ENCODE measurements at places on chromosomes 5 and 9.

DNA sequence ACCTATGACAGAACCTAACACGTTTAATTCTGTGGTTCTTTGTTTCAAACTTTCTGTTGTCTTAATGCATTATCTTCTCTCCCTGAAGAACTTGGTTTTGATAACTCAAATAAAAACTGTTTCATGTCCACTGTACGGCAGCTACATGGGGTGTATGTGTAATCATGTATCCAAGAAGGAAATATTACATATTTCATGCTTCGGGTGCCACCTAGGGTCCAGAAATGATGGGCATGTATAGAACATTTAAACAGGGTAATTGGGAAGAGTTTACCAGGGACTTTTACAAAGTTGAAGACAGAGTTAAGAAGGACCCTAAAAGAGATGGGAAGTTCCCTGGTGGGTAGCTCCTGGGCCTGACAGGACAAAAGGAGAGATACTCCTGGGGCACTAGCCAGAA is 291.3 kb downstream of the FBXL7 start:
- no peak for DNase-seq

DNA sequence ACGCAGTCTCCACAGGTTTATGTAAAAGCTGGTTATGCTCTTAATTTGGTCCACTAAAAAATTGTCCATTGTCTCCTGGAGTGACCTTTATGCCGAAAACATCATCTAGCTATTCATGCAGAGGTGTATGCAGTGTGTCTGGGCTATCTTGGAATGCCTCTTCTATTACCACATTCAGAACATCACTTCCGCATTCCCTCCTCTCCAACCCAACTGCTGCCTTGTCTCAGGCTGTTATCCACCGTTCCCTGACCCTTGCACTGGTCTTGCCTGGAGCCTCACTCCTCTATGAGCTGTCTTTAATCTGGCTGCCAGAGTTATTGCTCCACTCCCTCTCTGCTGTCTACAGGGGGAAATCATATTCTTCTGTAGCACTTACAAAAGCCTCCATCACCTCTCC is 214.1 kb upstream of the ANKRD55 start:
- DNase-seq, result no peak

DNA sequence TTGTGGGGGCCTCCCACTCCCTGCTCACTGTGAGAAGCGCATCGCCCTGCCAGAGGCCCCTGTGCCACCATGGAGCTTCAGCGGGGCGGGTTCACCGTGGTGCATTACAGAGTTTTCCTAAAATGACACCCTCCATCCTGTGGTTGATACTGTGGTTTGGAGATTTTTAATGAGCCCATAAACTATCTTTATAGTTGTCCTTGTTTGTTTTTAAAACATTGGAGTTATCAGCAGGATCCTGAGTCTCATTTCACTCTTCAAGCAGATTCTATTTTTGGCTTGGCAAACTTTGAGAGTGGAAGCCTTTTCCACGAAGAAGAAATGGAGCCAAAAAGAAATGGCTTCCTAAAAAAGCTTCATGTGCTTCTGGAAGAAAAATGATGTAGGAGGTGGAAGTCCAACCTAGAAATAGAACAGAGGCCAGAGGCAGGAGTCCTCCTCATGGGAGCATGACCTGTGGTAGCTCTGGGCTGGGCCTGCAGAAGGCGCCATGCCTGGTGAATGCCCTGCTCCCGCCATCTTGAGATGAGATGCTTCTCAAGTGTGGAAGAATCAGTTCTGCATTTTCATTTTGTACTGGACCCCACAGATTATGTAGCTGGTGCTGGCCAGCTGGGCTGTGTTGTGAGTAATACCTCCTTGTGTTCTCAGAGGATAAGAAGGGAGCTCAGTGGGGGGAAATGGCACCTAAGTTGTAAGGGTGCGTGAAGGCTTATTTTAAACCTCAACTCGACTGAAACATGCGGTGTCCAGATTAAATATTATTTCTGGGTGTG is 79.0 kb upstream of the RAI14 start:
- DNase-seq, result peak; percentile 38

DNA sequence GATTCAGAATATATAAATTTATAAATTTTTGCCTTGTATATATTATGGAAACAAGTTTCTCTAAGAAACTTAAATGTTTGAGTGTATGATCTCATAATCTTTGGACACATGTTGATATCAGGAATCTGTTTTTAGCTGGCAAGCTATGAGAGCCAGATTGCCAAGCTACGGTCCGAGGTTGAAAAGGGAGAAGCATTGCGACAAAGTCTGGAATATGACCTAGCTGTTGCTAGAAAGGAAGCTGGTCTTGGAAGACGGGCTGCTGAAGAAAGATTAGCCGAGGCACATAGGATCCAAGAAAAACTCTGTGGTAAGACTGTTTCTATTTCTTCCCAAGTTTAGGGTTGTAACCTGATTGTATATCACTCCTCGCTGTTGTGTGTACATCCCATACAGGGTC is 25.9 kb downstream of the CCDC171 start:
- no peak for DNase-seq

GRCh38 chr5:96973532-96974401 is 37.9 kb downstream of the LNPEP start:
- no peak for DNase-seq

GRCh38 chr5:27125856-27126255 is 87.5 kb upstream of the CDH9 start:
- DNase-seq, result peak; percentile 9

DNA sequence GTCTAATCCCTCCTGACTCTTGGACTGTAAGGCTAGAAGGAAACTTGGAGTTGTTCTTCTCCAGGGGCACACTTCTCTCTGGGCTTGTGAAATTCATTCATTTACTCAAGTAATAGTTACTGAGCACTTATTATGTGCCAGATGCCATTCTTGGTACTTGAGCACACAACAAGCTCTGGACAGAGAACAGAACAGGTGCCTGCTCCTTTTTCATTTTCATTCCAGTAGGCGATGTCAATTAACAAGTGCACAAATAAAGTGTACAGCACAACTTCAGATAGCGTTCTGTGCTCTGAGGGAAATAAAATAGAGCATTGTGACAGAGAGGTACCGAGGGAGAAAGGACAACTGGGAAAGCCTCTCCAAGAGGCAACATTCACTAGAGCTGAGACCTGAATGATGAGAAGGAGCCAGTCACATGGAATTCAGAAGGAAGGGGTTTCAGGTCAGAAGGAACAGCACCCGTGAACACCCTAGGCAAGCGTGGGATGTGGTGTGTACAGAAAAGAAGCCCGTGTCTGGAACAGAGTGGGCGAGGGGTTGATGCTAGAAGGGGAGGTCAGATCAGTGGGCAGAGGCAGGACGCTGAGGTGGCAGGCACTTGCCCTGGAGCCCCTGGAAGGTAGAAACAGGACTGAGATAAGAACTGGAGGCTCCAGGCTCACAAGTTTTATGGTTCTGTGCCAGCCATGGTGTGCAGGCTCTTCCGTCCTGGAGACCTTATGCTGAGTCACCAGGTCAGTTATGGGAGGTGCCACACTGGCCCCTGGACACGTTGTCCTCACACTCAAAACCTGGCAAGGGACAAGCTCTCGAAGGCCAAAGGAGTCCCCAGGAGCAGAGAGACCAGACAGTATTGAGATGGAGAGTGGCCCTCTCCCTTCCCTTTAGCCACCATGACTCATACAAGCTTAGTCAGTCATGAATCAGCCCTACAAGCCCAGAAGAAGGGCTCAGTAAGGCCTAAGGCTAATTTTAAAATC is 7.2 kb upstream of the ABLIM3 start:
- DNase-seq, result peak; percentile 85

GRCh38 chr5:31983851-31984250 is 190.3 kb downstream of the GOLPH3 start:
- peak; percentile 90 for DNase-seq

- no peak for DNase-seq
Measured at GRCh38 chr9:9395539-9395938, 1217.3 kb downstream of the PTPRD start.

GRCh38 chr9:100652850-100653249 is 75.0 kb downstream of the CAVIN4 start:
- peak; percentile 2 for DNase-seq

- DNase-seq, result peak; percentile 6
Measured at GRCh38 chr9:73038613-73039012, 85.8 kb upstream of the ALDH1A1 start.

- peak; percentile 11 for DNase-seq
Measured at GRCh38 chr5:154756009-154756867, 1.1 kb downstream of the LARP1 start.

- no peak for DNase-seq
Measured at GRCh38 chr5:160978944-160979343, 126.9 kb upstream of the ATP10B start.

GRCh38 chr5:67413721-67414120 is 217.1 kb upstream of the CD180 start:
- DNase-seq, result no peak

- no peak for DNase-seq
Measured at GRCh38 chr5:121426153-121426552, 425.5 kb upstream of the FTMT start.

DNA sequence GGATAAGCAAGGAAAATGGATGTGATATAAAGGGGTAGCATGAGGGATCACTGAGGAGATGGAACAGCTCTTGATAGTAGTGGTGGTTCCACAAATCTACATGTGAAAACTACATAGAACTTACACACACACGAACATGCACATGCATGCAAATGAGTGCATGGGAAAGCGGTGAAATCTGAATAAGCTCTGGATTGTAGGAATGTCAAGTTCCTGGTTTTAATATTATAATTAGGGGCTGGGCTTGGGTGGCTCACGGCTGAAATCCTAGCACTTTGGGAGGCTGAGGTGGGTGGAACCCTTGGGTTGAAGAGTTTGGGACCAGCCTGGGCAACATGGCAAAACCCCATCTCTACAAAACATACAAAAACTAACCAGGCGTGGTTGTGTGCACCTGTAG is 13.1 kb upstream of the PDCL start:
- no peak for DNase-seq

- no peak for DNase-seq
Measured at GRCh38 chr9:121272401-121272948, 4.5 kb downstream of the GSN start.

GRCh38 chr5:354581-355378 is 33.3 kb downstream of the AHRR start:
- no peak for DNase-seq

DNA sequence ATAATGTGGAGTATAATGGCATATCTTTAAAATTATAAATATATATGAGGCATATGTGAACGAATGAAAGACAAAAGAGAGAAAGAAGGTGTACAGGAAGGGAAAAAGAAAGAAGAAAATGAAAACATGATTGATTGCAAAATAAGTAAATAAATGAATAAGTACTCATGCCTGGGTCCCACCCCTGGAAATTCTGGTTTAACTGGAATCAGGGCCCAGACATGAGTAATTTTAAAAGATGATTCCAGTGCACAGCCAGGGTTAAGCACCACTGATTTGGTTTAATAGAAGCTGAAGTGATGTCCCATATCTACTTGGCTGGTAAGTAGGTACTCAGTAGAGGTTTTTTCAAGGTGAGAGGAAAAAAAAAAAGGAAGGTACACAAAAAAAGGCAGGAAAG is 34.0 kb upstream of the HOMER1 start:
- DNase-seq, result no peak

- DNase-seq, result no peak
Measured at GRCh38 chr9:107170801-107171200, 112.3 kb upstream of the RAD23B start.

- peak; percentile 74 for DNase-seq
Measured at GRCh38 chr9:3823842-3824475, 298.2 kb upstream of the RFX3 start.

DNA sequence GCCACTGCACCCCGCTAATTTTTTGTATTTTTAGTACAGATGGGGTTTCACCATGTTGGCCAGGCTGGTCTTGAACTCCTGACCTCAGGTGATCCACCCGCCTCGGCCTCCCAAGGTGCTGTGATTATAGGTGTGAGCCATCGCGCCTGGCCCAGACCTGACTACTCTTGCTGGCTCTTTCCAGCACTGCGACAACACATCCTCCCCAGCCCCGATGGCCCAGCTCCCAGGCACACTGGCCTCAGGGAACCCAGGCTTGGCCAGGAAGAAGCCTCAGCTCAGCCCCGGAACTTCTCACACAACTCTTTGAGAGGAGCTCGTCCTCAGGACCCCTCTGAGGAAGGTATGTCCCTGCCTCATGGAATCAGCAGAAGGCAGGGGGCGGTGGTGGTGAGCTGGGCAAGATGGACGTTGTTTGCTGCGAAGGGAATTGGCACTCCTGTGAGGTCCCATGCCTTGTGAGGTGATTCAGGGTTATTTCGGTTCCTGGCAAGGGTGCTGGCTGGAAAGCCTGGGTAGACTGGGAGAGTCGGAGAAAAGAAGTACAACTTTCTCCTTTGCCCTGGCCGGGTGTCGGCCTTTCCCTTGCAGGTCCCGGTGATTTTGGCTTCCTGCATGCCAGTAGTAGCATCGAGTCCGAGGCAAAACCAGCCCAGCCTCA is 5.9 kb downstream of the DELE1 start:
- DNase-seq, result no peak

GRCh38 chr5:55593115-55593472 is 58.3 kb upstream of the PLPP1 start:
- DNase-seq, result no peak

DNA sequence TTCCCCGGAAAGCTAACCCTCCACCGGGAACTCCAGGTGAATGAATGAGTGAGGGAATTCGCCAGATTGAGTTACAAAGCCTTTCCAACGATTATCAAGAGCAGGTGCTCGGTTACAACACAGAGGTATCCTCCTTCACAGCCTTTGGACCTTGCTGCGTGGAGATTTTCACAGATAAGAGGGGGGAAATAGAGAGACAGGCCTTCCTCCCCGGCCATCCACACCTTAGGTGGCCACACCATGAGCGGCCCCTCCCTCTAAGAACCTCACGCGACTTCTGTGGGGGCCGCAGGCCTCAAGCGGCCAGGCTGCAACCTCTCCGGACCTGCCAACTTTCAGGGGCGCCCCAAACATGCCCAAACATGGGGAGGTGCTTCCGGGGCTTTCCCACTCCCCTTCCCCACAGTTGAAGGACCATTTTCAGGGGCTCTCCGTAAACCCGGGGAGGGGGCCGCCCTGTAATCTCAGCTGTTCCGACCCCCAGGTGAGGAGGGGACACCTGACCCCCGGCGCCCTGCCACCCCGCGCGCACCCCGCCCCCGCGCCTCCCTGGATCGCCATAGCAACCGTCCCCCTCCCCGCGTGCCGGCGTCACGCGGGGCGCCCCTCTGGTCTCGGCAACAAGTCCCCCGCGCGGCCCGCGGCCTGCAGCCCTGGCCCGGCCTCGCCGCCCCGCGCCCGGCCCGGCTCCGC is 603 bp downstream of the DENND1A start:
- no peak for DNase-seq

- no peak for DNase-seq
Measured at GRCh38 chr9:8133606-8134005, 334.0 kb upstream of the DMAC1 start.

DNA sequence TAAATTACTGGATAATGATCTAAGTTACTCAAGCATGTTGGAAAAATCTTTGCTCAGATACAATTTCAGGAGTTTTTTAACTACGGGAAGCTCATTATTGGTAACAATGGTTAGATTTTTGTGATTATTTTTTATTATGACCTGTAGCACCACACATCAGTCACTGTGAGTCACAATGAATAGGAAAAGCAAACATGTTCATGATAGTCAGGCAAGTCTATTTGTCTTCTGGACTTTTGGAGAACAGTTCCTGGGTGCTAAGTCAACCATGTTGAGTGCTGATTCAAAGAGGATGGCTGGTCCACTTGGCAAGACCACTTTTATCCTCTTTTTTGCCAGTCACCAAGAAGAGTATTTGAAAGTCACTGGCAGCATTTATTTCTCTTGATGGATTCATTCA is 403.2 kb downstream of the KIF4B start:
- DNase-seq, result no peak

GRCh38 chr9:124228516-124228915 is 29.2 kb upstream of the NEK6 start:
- DNase-seq, result no peak

GRCh38 chr5:101543780-101544179 is 640.7 kb upstream of the ST8SIA4 start:
- DNase-seq, result peak; percentile 12
